ENCODE measurements at places on chromosomes 7 and 10.

GRCh38 chr7:127924874-127925273 is 106.4 kb downstream of the LRRC4 start:
- no peak for DNase-seq

DNA sequence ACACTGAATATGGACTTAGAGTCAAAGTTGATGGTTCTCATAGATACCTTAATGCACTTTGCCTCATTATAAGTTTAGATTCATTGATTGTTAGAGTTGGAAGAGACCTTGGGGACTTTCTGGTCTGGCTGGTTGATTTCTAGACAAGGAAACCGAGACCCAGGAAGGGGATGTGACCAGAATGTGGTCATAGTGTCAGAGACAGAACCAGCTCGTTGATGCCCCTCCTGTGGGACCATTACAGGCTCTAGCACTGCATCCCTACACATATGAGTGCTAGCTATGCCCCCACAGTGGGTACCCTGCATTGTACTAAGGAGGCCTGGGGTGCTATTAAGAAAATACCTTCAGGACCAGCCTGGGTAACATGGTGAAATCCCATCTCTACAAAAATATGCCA is 306.6 kb downstream of the CAMK1D start:
- no peak for DNase-seq

DNA sequence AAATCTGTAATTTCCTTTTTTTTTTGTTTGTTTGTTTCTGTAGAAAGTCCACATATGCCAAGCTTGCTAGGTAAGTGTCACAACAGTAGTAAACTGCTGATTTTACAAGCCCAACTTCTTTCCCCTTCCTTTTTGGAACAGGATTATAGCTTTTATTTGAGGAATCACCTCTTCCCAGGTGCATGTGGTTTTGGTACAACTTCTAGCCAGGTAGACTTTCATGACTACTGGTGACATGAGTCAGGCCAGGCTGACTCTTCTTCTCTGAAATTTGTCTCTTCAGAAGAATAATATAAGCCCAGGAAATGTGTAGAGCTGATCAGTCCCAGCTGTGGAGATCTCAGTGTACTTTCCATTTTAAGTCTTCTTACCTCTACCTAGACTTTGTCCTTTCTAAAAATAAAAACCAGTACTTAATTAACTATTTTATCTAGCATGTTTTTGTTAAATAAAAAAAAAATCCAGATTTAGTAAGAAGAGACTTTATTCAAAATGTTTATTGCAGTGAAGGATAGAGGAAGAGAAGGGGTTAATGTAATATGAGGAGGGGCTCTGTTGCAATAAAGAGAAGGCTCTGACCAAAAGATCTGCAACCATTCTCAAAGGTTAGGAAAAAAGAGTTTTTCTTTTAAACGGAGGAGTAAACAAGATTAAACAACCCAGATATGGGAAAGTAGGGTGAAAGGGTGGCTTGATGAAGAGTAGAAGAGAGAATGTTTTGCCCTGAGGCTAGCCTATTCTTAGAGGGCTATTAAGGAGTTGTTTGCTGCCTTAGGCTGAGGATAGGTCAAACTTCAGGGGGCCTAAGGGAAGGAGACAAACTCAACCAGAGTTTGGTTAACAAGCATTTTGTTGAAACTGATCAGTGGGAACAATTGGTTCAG is 664.2 kb downstream of the SORCS1 start:
- no peak for DNase-seq

DNA sequence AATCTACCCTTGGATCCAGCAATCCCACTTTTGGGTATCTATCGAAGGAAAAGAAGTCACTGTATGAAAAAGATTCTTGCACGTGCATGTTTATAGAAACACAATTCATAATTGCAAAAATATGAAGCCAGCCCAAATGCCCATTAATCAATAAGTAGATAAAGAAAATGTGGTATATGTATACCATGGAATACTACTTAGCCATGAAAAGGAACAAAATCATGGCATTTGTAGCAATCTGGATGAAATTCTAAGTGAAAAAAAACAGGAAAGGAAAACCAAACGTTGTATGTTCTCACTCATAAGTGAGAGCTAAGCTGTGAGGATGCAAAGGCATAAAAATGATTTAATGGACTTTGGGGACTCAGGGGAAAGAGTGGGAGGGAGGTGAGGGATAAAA is 18.2 kb upstream of the CASD1 start:
- no peak for DNase-seq

GRCh38 chr7:29920491-29920890 is 69.1 kb downstream of the SCRN1 start:
- DNase-seq = no peak

DNA sequence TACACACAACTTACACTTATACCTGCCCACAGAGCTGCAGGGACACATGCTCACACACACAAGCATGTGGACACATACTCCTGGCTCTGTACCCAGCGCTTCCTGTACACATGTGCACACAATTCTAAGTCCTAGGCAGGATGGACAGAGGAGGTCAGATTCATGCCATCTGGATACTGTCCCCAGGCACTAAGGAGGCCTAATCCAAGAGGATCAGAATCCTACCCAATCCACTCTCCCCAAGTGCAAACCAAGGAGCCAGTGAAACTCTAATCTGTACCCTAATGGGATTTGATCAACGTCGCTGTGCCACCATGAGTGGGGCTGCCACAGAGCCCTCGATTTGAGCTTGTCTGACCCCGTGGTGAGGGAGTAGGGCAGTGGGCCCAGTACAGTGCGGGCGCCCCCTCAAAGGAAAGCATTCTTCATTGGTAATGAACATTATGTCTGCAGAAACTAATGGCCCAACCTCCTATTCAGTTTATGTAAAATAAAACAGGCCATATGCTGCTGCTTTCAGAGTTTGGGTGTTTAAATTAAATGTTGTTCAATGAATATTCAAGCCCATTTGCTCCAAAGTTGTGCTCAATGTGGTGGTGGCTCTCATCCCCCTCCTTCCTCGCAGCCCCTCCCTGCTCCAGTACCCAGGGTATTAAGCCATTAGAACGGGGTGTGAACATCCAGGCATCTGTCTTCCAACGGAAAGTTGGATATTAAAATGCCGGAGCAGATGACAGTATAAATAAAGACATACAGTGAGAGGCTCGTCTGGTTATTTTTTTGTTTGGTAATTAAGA is 26.4 kb downstream of the RPS24 start:
- no peak for DNase-seq

DNA sequence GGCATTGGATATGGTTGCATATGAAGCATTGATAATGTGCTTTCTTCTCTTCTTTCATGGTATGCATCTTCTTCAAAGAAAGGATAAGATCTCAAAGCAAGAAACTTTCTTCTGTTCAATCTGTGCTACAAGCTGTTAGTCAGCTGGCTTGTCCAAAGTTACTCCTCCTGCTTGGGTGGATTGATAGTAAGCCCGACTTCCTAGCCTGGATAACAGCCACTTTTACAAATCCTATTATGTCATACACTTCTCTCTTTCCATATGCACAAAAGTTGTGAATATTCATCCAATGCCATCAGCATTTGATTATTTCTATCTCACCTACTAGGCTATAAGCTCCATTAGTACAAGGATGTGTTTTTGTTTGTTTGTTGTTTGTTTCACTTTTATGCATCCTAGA is 891.0 kb upstream of the SORCS1 start:
- DNase-seq = no peak

- no peak for DNase-seq
Measured at GRCh38 chr7:26543951-26544350, 252.3 kb downstream of the SNX10 start.

DNA sequence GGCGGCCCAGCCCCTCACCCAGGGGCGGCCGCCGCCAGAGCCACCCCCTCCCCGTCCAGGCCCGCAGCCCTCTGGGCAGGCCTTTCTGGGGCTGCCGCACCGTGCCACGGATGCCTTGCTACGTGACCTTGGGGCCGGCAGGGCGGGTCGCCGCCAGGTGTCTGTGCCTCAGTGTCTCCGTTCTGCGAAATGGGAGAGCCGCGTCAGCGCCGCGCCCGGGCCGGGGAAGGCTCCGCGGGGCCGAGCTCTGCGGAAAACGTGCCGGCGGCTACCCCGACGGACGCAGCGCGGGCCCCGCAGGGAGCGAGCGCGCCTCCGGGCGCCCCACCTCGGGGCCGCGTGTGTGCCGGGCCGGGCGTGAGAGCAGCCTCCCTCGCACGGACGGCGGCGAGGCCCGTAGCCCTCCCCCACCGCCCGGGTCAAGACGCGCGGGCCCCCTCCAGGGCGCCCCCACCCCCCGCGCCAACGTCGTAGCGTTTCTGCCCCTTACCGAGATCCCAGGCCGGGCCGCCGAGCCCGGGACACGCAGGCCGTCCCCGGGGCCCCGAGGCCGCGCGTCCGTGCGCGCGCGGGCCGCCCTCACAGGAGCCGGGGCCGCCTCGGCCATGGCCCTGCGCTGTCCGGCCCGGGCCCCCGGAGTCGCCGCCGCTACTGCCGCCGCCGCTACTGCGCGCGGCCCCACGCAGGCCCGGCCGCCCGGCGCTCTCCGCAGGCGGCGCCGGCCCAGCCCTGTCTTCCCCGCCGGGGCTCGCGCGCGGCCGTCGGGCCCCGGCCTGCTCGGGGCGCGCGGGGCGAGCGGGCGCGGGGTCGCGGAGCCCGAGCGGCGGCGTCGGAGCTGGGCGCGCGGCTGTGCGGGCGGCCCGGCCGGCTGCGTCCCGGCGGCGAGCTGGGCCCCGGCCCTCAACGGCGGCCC is 1.1 kb downstream of the ZNF777 start:
- no peak for DNase-seq

DNA sequence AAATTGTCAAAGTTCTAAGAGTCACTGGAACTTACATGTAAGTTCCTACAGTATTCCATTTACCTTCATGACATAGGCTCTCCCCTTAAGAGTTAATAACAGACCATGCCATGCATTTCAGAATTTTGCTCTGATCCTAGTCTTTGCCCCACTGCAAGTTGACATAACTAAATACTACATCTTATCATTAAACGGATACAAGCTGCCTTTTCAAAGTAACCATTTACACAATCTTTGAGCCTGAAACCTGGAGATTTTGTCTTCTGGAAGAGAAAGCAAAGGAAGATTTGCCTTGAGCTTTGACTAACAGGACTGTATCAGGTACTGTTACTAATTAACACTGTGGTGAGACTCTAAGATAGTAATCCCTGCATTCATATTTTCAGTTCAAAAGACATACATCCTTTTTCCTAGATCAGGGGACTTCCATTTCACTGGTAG is 9.3 kb upstream of the AKR1D1 start:
- DNase-seq = no peak

DNA sequence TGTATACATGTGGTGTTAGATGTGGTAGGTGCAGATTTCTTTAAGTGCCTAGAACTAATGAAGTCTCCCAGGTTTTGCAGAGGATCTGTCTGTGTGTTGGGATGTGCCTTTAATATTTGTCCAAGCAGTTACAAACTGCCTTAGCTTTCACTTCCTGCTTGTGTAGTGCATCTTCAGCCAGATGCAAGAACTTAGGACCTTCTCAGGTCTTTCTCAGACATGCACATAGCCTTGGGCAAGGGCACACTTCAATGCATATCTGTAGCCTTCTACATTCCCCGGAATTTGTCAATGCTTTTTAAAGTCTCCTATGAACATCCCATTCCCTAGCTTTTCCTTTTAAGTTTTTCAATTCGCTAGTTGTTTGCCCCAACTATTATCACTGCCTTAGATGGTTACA is 47.2 kb upstream of the SLC39A12 start:
- DNase-seq = no peak

- no peak for DNase-seq
Measured at GRCh38 chr7:129790136-129790535, 162.6 kb downstream of the UBE2H start.

All from SK-N-DZ (cell line).